ENCODE measurements at places on chromosomes 3 and 15.

- no peak for DNase-seq
These were observed 174.7 kb downstream of the CD47 start for GRCh38 chr3:107916171-107916570.

GRCh38 chr3:186217820-186218164 is 108.9 kb upstream of the ETV5 start:
- no peak for DNase-seq

GRCh38 chr3:170077361-170077760 is 39.6 kb downstream of the GPR160 start:
- no peak for DNase-seq

GRCh38 chr3:123685780-123686179 is 100.9 kb upstream of the HACD2 start:
- DNase-seq = no peak

- no peak for DNase-seq
These were observed 6.4 kb downstream of the HES1 start for GRCh38 chr3:194142156-194142910.

GRCh38 chr3:37245003-37245402 is 70.6 kb upstream of the LRRFIP2 start:
- DNase-seq = no peak

- DNase-seq = no peak
These were observed 1034.4 kb downstream of the IGSF11 start for GRCh38 chr3:118000219-118000618.

- DNase-seq = no peak
These were observed 218 bp upstream of the TRPC1 start for GRCh38 chr3:142723665-142723967.

DNA sequence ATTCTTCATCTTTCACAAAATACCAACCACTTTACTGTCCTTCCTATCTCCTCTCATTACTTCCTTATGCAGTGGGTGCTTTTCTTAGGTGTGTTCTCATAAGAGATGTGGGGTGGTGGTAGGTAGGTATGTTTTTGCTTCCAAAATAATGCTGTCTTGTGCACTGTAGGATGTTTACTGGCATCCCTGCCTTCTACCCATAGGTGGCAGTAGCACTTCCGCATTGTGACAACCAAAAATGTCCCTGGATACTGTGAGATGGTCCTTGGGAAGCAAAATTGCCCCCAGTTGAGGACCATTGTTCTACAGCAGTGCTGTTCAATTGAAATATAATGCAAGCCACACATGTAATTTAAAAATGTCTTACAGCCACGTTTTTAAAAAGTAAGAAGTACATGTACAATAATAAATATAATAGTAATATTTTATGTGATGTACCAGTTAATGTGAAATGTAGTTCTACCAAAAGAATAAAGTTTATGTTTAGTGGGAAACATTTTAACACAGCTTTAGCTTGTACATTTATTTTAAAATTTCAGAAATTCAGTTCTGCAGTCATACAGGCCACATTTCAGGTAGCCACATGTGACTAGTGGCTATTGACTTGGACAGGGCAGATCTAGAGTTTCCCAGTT is 75.2 kb downstream of the NEO1 start:
- DNase-seq = no peak

DNA sequence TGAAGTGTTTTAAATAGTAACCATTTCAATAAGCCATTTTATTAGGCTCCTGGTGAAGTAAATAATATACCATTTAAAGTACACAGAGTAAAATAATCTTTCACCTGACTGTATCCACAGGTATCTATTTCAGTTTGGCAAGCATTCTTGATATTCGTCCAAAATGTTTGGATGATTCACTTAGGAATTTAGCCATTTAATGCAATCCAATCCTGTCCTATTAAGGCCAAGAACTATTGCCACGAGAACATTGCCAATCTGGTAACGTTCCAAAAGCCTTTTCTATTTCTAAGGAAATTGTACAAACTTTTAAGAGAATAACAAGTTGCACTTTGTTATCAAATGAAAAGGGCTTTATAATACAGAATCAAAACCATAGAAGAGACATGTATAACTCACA is 209.8 kb upstream of the THRB start:
- DNase-seq = no peak

DNA sequence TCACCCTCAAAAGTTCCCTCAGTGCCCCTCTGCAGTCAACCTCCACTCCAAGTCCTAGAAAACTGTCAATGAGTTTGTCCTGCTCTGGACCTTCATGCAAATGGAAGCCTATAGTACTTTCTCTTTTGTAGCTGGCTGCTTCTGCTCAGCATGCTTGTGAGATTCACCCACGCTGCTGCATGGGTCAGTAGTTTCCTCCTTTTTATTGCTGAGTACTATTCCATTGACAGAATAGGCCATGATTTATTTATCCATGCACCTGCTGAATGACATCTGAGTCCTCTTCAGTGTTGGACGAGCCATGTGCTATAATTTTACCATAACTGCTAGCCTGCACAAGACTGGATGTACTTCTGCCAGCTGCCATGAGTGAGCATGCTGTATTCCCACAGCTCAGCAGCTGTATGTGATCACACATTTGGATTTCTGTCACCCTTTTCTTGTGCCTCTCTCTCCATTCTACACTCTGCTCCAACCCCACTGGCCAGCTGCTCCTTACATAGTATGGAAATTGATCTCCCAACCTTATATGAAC is 26.3 kb downstream of the CDCP1 start:
- DNase-seq = no peak

DNA sequence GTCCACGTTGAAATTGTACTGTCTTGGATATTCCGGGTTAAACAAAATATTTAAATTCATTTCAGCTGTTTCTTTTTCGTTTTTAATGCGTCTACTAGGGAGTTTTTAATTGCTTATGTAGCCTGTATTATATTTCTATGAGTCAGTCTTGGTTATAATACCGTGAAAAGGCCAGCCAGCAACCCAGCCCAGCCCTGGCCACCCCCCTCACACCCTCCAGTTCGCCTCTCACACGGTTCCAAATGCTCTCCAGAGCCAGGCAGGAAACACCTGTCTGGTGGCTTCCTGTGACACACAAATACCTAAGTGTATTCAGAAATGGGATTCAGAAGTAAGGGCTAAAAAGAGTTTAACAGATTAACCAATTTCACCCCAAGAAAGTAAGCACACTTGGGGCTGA is 4.4 kb downstream of the SH3BP5 start:
- DNase-seq = no peak

GRCh38 chr3:46865546-46865945 is 2.3 kb upstream of the MYL3 start:
- DNase-seq = no peak

DNA sequence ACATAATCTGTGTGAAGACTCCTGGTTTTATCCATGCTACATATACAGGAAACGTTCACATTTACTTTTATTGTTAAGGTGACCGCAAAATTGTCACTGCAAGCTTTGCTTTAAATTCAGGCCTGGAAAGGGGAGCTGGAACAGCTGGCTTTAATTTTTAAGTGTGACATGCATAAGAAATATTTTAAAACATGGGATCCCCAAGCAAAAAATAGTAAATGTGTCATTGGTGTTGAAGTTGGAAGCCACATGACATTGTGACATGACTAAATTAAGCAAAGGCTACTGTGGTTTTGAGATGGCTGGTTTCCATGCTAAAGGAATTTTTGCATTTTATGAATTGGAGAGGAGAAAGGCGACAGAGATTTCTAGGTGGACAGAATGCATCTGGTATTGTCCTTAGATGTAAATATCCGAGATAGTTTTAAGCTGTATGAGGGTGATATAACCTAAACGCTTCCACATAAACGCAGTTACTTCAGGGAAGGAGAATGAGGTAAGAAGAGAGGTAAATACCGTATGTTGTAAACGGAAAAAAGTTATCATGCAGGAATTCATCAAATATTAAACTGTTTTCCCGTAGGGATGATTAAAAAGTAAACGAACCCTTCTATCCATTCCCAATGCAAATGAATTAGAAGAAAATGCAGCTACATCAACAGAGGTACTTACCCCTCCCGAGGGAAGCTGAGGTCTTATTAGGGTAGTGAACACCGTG is 927 bp upstream of the FYTTD1 start:
- no peak for DNase-seq

- DNase-seq = no peak
These were observed 23.4 kb downstream of the PLSCR4 start for GRCh38 chr3:146227486-146227885.

- DNase-seq = no peak
These were observed 37.6 kb downstream of the C2CD4A start for GRCh38 chr15:62104401-62104800.

- DNase-seq = no peak
These were observed 8.1 kb downstream of the DCLK3 start for GRCh38 chr3:36756269-36756668.

DNA sequence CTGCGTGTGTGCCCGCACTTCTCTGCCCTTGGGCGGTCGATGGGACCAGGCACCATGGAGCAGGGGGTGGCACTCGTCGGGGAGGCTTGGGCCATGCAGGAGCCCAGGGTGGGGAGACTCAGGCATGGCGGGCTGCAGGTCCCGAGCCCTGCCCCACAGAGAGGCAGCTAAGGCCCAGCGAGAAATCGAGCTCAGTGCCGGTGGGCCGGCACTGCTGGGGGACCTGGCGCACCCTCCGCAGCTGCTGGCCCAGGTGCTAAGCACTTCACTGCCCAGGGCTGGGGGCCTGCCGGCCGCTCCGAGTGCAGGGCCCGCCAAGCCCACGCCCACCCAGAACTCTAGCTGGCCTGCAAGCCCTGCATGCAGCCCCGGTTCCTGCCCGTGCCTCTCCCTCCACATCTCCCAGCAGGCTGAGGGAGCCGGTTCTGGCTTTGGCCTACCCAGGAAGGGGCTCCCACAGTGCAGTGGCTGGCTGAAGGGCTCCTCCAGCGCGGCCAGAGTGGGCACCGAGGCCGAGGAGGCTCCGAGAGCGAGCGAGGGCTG is 553 bp upstream of the RTP4 start:
- DNase-seq = no peak

DNA sequence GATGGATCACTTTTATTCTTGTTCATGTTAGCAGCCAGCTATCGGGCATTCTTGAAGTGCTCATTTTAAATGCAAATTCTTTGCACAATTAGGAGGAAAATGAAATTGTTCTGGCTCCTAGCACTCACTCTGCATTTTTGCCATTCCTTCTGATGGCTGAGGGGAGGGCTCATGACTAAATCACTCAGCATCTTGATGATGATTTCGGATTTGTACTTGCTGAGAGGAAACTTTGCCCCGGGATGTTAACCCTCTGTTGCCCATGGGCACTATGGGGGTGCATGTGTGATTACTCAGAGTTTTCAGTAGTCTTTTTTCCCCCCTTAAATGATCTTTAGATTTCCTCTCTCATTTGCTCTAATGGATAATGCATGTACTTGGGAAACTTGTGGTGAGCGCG is 299.6 kb upstream of the C2CD4B start:
- DNase-seq = no peak

GRCh38 chr3:116226266-116226665 is 219.0 kb downstream of the LSAMP start:
- DNase-seq = no peak

- DNase-seq = no peak
These were observed 61.0 kb downstream of the TPRG1 start for GRCh38 chr3:189232790-189233189.

DNA sequence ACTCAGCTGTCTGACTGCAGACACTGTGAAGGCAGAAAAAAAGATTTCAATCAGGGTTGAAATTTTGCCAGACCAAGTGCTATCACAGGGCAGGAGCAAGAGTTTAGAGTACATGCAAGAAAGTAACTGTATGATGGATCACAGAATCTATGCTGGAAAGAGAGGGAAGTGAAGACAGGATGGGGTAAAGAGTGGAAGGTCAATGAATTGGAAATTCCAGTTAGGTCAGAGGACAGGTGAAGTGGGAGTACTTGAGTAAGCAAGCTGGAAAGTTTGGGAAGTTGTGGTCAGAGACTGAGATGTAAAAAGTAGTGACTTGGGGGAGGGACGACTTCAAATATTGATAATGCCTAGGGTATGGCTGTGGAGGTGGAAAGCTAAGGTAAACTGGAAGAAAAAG is 7.2 kb downstream of the SPG11 start:
- no peak for DNase-seq

- no peak for DNase-seq
These were observed 259.6 kb upstream of the UBE2E1 start for GRCh38 chr3:23546181-23546580.

- no peak for DNase-seq
These were observed 268.4 kb upstream of the NSMCE3 start for GRCh38 chr15:29538044-29538443.

- DNase-seq = no peak
These were observed 24.3 kb upstream of the IL12A start for GRCh38 chr3:159964166-159964973.

DNA sequence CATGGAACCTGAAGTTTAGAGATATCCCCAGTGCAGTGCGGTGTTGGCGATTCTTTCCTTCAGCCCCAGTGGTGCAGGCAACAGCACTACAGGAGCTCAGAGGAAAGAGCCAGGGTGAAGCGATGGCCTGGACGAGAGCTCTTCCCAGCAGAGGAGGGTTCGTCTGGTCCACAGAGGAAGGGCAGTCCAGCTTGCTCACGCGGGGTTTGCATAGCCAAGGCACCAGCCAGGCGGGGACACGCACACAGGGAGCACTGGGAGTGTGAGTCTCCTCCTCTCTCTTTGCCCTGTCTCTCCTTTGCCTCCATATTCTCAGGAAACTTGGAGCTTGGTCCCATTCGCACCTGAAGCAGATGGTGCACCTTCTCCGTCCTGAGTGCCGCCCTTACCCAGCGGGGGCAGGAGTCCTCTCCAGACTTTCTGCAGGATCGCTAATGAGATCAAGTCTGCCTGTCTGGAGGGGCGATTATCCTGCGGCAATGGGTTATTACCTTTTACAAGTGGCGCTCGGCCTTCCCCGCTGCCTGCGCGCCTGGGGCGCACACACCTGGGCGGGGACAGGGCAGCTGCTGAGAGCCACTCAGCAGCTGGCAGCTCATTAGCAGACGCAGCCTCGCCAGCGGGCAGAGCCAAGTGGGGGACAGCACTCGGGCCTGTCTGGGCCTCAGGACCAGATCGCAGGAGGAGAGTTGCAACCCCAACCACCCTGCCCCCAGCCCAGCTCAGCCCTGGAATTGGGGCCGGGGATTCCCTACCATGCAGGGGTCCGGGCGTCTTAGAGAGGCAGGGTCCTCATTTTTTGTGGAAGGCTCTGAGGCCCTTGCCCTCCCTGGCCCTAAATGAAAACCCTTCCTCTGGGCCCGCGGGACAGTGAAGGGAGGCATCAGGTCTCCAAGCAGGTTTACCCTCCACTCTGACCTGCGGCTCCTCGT is 119.0 kb upstream of the MEF2A start:
- no peak for DNase-seq

- no peak for DNase-seq
These were observed 204.9 kb downstream of the TNIK start for GRCh38 chr3:171255236-171255806.
